ENCODE measurements at places on chromosomes 12 and 14. TPM values are rescaled to one million over a fixed set of nuclear protein-coding genes. Genes with fewer than 3 reads are reported as not detected.

- H3K27me3 ChIP-seq = no peaks in the 10 kb centered on the region
- H3K27ac ChIP-seq = no peak overlapping the region
- H3K36me3 ChIP-seq = no peaks in the 10 kb centered on the region
- H3K4me1 ChIP-seq = peaks cover 2% of the 10 kb centered on the region
- H3K4me3 ChIP-seq = no peak overlapping the region
Observed at GRCh38 chr12:59637692-59638070, 41.9 kb downstream of the SLC16A7 start.

DNA sequence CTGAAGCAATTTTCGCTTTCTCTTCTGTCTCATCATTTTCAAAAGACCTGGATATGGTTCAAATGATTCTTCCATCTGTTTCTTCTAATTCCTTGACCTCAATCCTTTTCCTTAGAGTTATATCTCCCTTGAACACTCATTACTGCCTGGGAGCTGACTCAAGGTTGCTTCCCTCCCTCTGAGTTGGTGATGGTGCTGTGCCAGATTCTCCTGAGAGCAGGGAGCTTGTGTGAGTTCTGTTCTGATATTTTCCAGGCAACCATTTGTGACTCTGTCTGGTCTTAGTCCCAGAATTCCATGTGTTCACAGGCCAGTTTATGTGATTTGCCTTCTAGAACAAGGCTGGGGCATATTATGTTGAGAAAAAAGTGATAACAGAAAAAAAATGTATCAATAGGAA, 505.1 kb upstream of the SYT1 start:
- no peak overlapping the region for H3K27ac ChIP-seq
- no peaks in the 10 kb centered on the region for H3K27me3 ChIP-seq
- no peak overlapping the region for H3K4me3 ChIP-seq

NUP107 gene
- total RNA-seq = 54.9 TPM

GRCh38 chr12:42422785-42423184, 96.8 kb downstream of the PPHLN1 start:
- H3K27me3 ChIP-seq = no peaks in the 10 kb centered on the region
- no peak overlapping the region for H3K27ac ChIP-seq
- no peak for DNase-seq
- no peaks in the 10 kb centered on the region for H3K4me1 ChIP-seq
- H3K36me3 ChIP-seq = no peaks in the 10 kb centered on the region

OVCH1 gene
- total RNA-seq = not detected
